ENCODE measurements at places on chromosomes 3 and 15.

GRCh38 chr3:183210862-183211341, 42.2 kb upstream of the B3GNT5 start:
- no peak for DNase-seq

DNA sequence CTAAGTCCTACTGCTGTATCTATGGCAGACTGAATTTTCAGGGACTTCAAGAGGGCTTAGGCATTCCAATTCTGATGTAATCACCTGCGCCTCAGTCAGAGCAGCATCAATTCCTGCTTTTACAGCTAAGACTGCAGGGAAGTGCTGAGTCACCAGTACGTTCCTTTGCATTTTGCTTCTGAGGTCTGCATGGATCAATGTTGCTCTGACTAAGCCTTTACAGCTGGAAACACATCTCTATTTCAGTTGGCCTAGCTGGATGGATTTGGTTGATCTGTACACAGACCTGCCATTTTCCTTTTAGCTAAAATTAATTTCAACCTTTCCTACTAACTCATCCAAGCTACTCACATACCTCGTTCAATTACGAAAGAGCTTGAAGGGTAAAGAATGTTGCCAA, 51.3 kb downstream of the ETV5 start:
- no peak for DNase-seq

DNA sequence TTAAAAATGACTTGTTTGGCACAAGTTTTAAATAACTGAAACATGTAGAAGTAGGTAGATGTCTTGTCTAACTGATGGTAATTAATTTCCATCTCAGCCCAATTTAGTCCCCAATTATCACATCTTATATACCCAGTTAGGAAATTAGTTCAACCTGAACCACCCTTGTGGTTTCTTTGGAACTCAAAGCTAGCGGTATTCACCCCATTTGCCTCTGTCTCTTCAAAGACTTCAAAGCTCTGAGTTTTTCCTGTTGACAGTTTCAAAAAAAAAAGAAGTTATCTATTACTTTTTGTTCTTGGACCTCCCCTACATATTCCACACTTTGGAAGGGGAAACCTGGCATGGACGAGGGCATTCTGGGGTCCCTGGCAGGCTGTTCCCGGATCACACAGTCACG, 236.5 kb downstream of the KCNMB2 start:
- no peak for DNase-seq

DNA sequence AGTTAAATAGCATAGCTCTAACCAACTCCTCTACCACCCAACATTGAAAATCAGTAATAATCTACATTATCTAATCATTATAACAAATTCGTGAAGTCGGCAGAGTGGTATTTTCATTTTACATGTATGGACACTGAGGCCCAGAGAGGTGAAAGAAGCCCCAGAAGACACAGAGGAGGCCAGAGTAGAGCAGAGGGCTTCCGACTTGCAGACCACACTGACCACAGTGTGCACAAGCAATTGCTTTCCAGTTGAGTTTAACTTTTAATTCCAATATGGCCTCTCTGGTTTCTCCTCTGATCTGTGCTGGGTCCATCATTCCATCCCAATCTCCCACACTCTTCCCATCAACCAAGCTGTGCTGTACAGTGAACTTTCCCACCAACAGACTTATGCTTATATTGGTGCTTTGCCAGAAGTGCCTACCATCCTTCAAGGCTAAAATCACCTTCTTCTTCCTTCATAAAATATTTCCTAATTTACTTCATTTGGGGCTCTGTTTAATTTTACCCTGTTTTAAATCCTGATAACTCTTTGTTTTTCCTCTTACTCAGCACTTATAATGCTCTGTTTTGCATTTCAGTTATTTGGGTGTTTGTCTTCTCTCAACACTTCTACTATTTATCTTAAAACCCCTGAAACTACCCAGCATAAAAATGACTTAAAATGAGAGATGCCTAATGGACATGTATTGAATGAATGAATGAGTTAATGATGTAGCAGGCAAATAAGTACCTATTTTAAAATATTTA, 81.8 kb upstream of the TNFSF10 start:
- DNase-seq, result no peak

- no peak for DNase-seq
Measured at GRCh38 chr3:117912352-117912751, 1122.3 kb downstream of the IGSF11 start.

DNA sequence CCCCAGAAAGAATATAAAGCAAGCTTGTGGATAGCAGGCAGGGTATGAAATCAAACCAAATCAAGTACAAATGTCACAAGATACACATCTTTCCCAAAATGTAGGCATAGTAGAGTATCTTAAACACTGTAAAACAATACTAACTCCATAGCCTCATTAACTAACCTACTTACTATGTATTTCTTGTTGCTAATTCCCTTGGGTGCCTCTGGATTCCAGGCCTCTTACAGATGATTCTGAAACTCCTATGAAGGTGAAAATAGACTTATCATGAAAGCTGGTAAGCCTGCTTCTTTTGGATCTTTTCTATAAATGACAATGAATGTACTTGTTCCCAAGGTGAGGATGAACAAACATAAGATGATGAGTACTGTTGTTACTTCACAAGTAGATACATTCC, 93.8 kb downstream of the FRMD5 start:
- DNase-seq, result no peak

DNA sequence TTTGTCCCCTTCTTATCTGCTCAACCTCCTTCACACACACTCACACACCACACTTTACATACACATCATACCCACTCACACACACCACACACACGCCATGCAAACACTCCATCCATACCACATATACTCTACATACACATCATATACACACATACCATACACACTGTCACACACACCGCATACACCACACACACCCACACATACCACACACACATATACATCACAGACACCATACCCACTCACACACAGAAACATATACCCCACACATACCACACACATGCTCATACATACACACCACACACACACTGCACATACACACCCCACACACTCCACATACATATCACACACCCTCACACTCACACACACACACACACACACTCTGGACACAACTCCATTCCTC, 54.3 kb upstream of the ACP3 start:
- no peak for DNase-seq

- DNase-seq, result no peak
Measured at GRCh38 chr3:14555835-14556234, 15.7 kb upstream of the GRIP2 start.

DNA sequence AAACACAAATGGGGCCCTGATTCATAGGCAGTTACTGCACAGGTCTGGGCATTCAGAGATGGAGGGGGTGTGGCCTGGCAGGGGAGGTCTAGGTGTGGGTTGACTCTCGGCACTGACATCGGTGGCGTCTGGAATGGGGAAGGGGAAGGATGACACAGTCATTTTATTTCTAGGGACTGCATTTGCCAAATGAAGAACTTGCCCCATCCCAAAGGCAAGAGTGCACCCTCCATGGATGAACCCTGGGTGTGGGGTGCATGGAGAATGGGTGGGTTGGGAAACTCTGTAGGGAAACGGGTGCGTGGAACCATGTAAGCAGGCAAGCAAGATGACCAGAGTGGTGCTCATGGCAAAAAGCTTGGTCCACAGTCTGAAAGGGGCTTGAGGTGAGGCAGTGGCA, 24.5 kb downstream of the SLC6A20 start:
- no peak for DNase-seq

DNA sequence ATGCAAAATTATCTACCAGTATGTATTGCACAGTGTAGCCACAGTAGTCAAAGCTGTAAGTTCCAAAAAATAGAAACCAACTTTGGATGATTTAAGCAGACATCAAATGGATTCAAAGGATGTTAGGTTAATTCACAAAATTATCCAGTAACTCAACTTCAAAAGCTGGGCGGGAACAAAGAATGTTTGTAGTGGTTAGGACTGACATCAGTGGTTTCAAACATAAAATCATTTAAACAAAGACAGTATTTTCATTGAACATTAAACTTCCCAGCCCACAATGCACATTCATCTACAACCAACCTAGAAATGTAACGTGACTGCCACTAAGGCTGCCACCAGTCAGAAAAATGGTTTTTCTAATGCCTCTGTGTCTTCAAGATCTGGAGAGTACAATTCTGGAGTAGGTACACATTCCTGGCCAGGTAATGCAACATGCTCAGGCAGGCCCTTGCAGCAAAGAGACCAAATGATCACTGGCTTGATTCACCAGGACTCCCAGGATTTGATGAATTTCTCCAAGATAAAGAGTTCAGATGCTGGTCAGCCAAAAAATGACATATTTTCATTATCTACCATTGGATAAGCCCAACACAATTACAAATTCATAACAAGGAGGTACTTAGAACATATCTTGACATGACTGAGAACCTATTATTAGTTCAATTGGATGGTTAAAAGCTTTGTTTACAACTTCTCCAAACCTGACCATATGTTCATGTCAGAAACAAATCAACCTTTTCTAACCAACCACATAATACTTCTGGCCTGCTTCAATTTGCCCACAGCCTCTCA, 189.8 kb upstream of the CNTN4 start:
- DNase-seq, result no peak

GRCh38 chr3:113607219-113607596, 74.9 kb downstream of the SIDT1 start:
- DNase-seq, result no peak

- DNase-seq, result no peak
Measured at GRCh38 chr3:142595581-142595950, 627 bp upstream of the PLS1 start.

- DNase-seq, result no peak
Measured at GRCh38 chr15:62209322-62209721, 44.2 kb upstream of the C2CD4B start.

DNA sequence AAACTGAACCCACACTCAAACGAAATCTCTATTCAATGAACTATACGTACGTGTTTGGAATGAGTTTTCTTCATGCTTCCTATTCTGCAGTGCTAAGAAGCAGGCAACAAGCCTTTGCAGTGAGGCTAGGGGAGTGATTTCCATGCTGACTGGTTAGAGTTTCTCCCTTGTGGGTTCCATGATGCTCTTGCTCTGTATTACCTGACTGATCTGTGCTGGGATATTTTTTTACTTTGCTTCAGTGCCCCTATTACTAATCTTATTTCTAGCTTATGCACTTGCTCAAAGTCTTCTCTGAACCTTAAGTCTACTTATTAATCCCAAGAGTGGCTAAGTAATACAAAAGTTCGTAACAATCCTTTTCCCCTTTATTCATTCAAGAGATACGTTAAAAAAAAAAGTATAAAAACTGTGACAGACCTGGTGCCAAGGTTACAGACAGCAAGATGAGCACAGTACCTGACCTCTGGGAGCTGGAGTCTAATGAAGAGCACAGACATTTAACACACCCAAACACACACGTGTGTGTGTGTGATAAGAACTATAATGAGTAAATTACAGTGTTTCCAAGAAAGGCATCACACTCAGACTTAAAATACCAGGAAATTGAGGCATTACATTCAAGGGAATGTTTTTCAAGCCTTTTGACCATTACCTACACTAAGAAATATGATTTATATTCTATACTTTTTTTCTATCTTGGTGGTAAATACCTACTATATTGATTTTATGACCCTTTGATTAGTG, 50.5 kb upstream of the FBN1 start:
- no peak for DNase-seq

DNA sequence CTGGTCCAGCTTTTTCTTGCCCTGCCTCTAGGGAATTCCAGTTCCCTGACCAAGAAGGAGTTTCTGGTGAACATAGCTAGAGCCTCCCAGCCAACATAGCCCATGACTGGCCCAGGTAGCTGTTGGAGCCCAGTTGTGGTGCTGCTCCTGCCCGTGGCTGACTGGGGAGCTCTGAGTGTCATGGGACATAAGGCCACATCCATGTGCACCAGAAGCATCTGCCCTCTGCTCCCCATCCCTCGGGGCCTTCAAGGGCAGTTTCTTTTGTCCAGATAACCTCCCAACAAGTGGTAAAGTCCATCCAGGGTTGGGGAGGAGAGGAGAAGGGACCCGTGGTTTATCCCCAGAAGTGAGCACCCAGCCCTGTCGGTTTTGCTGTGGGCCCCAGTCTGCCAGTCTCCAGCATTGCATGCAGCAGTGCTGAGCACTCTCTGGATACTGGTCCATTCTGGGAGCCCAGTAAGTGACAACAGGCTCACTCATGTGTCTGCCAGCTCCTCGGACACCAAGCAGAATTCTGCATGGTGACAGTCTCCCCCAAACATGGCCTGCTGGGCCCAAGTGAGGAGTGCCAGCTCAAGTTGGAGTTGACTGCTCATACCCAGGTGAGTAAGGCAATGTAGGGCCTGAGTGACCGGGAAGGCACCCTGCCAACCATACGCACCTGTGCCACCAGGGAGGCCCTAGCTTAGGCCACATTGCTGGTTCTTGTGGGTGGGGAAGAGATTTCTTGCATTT, 28.8 kb downstream of the ACAA1 start:
- DNase-seq, result no peak

GRCh38 chr3:156598413-156598812, 43.5 kb upstream of the SSR3 start:
- DNase-seq, result no peak

DNA sequence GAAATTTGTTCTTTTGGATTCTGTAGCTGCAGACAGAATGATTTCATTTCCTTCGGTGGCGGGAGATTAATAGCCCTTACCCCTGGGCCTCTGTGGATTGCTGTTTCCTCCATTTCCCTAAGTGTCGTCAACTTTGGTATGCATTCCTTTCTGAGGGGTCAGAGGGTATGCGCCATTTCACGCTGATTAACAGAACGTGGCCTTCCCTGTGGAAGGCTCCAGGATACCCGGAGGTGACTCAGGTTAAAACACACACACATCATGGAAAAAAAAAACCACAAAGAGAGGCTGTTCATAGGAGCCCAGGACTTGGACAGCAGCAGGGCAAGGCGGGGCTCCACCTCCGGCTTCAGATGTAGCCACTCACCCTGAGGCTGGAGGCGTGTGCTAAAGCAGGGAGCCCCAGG, 51.9 kb downstream of the EPHB1 start:
- no peak for DNase-seq

DNA sequence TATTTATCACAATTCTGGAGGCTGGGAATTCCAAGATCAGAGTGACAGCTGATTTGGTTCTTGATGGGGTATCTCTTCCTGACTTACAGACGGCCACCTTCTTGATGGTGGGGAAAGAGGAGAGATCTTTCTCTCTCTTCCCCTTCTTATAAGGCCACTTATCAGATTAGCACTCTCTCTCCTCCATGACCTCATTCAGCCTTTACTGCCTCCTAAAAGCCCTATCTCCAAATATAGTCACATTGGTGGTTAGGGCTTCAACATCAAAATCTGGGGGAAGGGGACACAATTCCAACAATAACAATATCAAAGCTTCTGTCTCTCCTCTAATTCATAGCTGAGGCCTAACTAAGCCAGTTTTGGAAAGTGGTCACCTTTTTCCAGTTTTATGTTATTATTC, 91.7 kb upstream of the MBNL1 start:
- DNase-seq, result no peak

DNA sequence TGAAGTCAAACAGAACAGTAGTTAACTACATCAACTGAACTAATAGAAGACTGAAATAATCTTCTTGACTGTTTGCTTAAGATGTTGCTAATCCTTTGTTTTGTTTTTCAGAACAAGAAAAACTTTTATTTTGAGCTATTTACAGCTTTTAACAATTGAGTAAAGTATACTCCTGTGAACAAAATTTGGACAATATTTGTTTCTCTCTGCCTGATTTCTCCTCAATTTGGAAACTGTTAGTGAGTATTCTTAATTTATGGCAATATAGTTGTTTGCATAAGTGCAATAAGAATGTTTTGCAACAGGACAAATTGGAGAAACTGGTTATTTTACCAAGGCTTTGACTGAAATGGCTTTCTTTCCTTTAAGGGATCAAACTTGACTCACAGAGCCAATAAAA, 36.5 kb upstream of the ENTPD3 start:
- no peak for DNase-seq

Data from activated CD8-positive, alpha-beta memory T cell treated with anti-CD3 and anti-CD28 coated beads for 1 hour (primary cell).